ENCODE measurements at places on chromosomes 2 and 18. TPM values are rescaled to one million over a fixed set of nuclear protein-coding genes. Genes with fewer than 3 reads are reported as not detected.

Gene TFPI
- total RNA-seq, result 40.3 TPM

Gene SAG
- not detected for total RNA-seq

Gene LIPG
- 10.0 TPM for total RNA-seq

Gene IL1A
- total RNA-seq, result 0.09 TPM

Gene CTNNA2
- 114 TPM for total RNA-seq

Gene OXER1
- total RNA-seq, result 0.18 TPM

Gene HOXD8
- not detected for total RNA-seq

Gene NOL4
- total RNA-seq, result 43.4 TPM

Gene CYBRD1
- 16.3 TPM for total RNA-seq

Gene POMC
- total RNA-seq, result 0.91 TPM

Gene RNPEPL1
- total RNA-seq, result 5.4 TPM

Gene CDK15
- 0.18 TPM for total RNA-seq

Gene ANKRD44
- 84.9 TPM for total RNA-seq

Gene VWA3B
- total RNA-seq, result 0.73 TPM

Gene MAP4K4
- total RNA-seq, result 190 TPM

Gene CAVIN2
- total RNA-seq, result 10.5 TPM

Gene DSG2
- 4.7 TPM for total RNA-seq

Gene HOXD13
- not detected for total RNA-seq

Data from cerebellum (tissue), 4 donors.